Astrocyte (in vitro differentiated cells and primary cell): ENCODE measurements at places on chromosomes 12 and 14.
A peak's percentile ranks its signal among the peaks of the same experiment; 100 is the strongest.

DNA sequence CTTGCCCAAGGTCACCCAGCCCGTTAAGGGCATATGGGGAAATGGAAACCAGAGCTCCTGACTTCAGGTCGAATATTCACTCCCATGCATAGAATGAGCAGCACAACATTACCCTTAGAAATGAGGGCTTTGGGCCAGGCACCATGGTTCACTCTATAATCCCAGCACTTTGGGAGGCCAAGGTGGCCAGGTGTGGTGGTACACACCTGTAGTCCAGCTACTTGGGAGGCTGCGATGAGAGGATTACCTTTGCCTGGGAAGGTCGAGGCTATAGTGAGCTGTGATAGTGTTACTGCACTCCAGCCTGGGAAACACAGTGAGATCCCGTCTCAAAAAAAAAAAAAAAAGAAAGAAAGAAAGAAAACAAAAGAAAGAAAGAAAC is 341.0 kb upstream of the TMPO start:
- H3K36me3 ChIP-seq: no peaks in the 10 kb centered on the region
- no peaks in the 10 kb centered on the region for H3K27me3 ChIP-seq
- H3K27ac ChIP-seq: no peak overlapping the region
- no peak for DNase-seq
- H3K4me3 ChIP-seq: no peak overlapping the region
- H3K4me1 ChIP-seq: no peaks in the 10 kb centered on the region

- no peak for DNase-seq
- H3K27me3 ChIP-seq: no peaks in the 10 kb centered on the region
- H3K27ac ChIP-seq: no peak overlapping the region
- H3K4me1 ChIP-seq: no peaks in the 10 kb centered on the region
- H3K4me3 ChIP-seq: no peak overlapping the region
Observed at GRCh38 chr14:71105177-71105576, 197.9 kb downstream of the PCNX1 start.

DNA sequence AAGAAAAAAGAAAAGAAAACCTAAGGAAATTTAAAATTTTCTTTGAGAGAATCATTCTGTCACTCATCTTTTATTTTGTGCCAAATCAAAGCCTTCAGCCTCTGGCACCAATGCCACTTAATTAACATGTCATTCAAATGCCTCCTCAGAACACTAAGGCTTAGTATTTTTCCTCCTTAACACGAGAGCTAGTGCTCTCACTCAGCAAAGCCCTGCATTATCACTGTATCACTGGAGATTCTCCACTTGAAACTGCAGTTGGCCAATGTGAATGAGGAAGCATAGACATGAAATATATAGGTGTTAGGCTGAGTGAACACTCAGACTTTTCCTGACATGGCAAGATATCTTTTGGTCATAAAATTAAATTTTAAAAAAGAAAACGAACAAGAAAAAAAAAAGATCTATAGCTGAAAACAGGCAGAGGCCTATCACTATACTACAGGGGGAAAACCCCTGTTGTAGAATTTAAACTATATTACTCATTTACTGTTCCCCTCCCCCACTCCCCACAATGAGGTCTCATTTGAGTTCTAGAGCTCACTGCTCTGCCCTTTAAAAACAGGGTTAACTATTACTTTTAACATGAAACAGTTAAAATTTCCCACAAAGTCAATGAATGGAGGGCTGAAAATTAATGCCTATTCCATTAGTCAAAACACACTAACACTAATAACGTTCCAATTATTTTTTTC is 5.1 kb downstream of the MBIP start:
- no peaks in the 10 kb centered on the region for H3K27me3 ChIP-seq
- no peak overlapping the region for H3K27ac ChIP-seq
- no peak overlapping the region for H3K4me3 ChIP-seq
- no peak for DNase-seq
- H3K36me3 ChIP-seq: peaks cover 17% of the 10 kb centered on the region

- no peak overlapping the region for H3K4me3 ChIP-seq
- H3K36me3 ChIP-seq: no peaks in the 10 kb centered on the region
- H3K4me1 ChIP-seq: no peaks in the 10 kb centered on the region
- DNase-seq: peak; percentile 7
- H3K27me3 ChIP-seq: peaks cover 2% of the 10 kb centered on the region
Observed at GRCh38 chr12:15495746-15496145, 173.4 kb downstream of the PTPRO start.

DNA sequence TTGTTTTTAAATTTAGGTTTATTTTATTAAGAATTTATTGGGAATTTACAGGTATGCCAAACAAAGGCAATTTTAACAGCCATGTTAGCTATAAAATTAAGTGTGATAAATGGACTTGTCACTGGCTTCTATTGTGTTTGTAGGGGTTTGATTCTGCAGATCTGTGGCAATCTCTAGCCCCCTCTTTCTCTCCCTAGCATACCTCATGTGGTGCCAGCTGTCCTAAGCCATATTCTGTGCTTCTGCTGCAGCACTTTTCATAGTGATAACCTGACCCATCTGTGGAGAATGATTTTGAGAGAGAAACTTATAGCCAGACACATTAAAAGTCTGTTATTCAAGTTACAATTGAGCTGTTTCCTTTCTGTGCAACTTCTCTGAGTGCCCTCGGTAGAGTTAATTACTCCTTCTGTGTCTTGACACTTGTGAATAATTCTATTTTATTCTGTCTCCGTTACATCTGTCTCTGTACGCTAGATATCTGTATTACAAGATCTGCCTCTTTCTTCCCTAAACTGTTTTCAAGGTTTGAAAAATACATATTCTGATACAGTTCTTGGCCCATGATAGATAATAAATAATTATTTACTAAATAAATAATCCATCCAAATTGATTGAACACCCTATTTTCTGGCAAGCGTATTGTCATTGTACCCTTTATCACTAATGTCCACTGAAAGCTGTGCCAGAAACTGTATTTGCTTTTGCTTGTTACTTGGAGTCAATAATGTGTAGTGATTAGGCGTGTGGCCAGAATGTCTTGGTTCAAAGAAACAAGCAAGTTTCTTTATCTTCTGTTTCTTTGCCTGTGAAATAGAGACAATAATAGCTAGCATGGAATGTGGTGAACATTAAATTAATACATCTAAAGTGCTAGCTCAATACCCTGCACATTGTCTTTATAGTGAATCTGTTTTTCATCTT is 40.0 kb downstream of the FRS2 start:
- no peak overlapping the region for H3K4me3 ChIP-seq
- no peaks in the 10 kb centered on the region for H3K36me3 ChIP-seq
- peaks cover 43% of the 10 kb centered on the region for H3K4me1 ChIP-seq
- no peak for DNase-seq
- H3K27me3 ChIP-seq: no peaks in the 10 kb centered on the region

GRCh38 chr14:103808403-103809001 is 38.9 kb downstream of the PPP1R13B start:
- H3K27ac ChIP-seq: no peak overlapping the region
- H3K36me3 ChIP-seq: no peaks in the 10 kb centered on the region
- no peaks in the 10 kb centered on the region for H3K27me3 ChIP-seq
- no peaks in the 10 kb centered on the region for H3K4me1 ChIP-seq
- peak; percentile 44 for DNase-seq

DNA sequence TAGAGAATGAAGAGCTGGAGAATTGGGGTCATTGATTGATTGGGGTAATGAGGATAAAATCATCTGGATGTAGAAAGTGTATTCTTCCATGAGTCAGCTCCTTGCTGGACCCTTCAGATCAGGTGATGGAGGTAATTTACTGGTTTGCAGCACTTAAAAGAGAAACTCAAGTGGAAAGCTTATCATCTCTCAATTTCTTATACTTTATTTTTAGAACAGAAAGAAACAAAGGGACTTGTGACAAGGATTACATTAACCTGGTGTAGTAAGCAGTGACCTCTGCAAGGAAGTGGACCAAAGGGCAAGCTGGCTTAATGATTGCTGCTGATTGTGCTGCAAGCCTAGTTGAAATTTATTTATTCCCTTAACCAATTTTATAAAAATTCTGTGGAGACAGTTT is 405.0 kb downstream of the TRHDE start:
- no peak overlapping the region for H3K27ac ChIP-seq
- DNase-seq: no peak
- no peaks in the 10 kb centered on the region for H3K4me1 ChIP-seq
- H3K36me3 ChIP-seq: no peaks in the 10 kb centered on the region

GRCh38 chr12:87085286-87085685 is 829.1 kb upstream of the MGAT4C start:
- no peaks in the 10 kb centered on the region for H3K4me1 ChIP-seq
- H3K4me3 ChIP-seq: no peak overlapping the region
- H3K27ac ChIP-seq: no peak overlapping the region

GRCh38 chr12:106976668-106977067 is 10.3 kb downstream of the MTERF2 start:
- peaks cover 41% of the 10 kb centered on the region for H3K4me1 ChIP-seq
- peaks cover 15% of the 10 kb centered on the region for H3K36me3 ChIP-seq
- DNase-seq: no peak
- H3K27ac ChIP-seq: peak overlapping the region; percentile 11
- H3K4me3 ChIP-seq: no peak overlapping the region
- no peaks in the 10 kb centered on the region for H3K27me3 ChIP-seq

DNA sequence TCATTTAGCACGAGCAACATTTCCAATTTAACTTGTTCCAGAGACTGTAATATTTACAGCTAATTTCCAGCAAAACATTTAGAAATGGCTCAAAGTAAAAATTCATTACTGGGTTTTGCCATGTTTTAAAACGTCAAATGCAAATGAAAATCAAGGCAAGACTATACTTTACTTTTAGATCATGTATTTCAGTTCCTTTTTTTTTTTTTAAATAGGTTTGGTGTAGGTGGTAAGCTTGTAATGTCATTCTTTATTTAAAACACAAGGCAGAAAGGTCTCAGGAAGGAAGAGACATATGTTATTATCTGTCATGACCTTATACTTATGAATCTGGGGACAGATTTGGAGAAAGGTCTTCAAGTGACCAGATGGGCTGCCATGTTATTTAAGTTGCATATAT is 54.1 kb downstream of the GRIP1 start:
- no peaks in the 10 kb centered on the region for H3K36me3 ChIP-seq
- DNase-seq: no peak
- H3K27ac ChIP-seq: no peak overlapping the region
- H3K4me3 ChIP-seq: no peak overlapping the region

DNA sequence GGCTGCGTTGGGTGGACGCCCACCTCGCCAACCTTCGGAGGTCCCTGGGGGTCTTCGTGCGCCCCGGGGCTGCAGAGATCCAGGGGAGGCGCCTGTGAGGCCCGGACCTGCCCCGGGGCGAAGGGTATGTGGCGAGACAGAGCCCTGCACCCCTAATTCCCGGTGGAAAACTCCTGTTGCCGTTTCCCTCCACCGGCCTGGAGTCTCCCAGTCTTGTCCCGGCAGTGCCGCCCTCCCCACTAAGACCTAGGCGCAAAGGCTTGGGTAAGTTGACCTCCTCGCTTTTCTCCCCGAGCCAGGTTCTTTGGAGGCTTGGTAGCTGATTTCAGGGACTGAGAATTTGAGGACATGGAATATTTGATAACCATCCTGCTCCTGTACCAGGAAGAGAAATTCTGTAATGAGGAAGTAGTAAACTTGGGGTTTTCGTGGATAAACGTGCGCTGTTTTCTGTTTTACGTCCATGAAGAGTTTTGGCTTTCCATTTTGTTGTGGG is 530 bp downstream of the APAF1 start:
- no peaks in the 10 kb centered on the region for H3K4me1 ChIP-seq
- peak overlapping the region; percentile 94 for H3K4me3 ChIP-seq
- peaks cover 23% of the 10 kb centered on the region for H3K36me3 ChIP-seq
- H3K27ac ChIP-seq: peak overlapping the region; percentile 93
- no peaks in the 10 kb centered on the region for H3K27me3 ChIP-seq
- DNase-seq: no peak

- DNase-seq: peak; percentile 75
- H3K27me3 ChIP-seq: no peaks in the 10 kb centered on the region
- no peak overlapping the region for H3K27ac ChIP-seq
- no peak overlapping the region for H3K4me3 ChIP-seq
Observed at GRCh38 chr12:124906606-124907261, 7.7 kb downstream of the UBC start.

- H3K27me3 ChIP-seq: no peaks in the 10 kb centered on the region
- H3K4me1 ChIP-seq: no peaks in the 10 kb centered on the region
- H3K4me3 ChIP-seq: no peak overlapping the region
- H3K36me3 ChIP-seq: no peaks in the 10 kb centered on the region
- no peak overlapping the region for H3K27ac ChIP-seq
Observed at GRCh38 chr14:98803196-98803595, 468.8 kb downstream of the BCL11B start.

- H3K36me3 ChIP-seq: peaks cover 4% of the 10 kb centered on the region
- no peak for DNase-seq
- H3K27me3 ChIP-seq: no peaks in the 10 kb centered on the region
Observed at GRCh38 chr12:78149459-78149858, 318.8 kb downstream of the NAV3 start.

DNA sequence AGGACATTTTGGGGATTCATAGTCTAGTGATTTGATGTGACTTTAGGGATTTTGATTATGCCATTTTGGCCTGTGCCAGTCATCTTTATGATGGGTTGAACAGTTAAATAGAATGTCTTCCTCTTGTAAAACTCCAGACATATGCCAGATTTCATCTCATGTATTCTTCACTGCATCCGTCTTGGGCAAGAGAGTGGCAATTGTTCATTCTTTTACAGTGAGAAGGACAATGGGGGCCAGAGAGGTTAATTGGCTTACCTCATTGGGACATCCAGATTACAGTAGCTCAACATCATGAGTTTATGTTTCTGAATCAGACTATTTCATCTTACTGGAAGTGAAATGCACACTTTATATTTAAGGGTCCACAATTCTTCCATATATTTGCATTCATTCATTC is 108.2 kb upstream of the SLC38A2 start:
- H3K4me1 ChIP-seq: no peaks in the 10 kb centered on the region
- H3K36me3 ChIP-seq: no peaks in the 10 kb centered on the region
- no peak overlapping the region for H3K4me3 ChIP-seq
- no peak for DNase-seq
- no peak overlapping the region for H3K27ac ChIP-seq

- no peak for DNase-seq
- no peaks in the 10 kb centered on the region for H3K4me1 ChIP-seq
- no peaks in the 10 kb centered on the region for H3K36me3 ChIP-seq
- no peaks in the 10 kb centered on the region for H3K27me3 ChIP-seq
- no peak overlapping the region for H3K4me3 ChIP-seq
- no peak overlapping the region for H3K27ac ChIP-seq
Observed at GRCh38 chr12:72219937-72220336, 52.2 kb upstream of the TRHDE start.

DNA sequence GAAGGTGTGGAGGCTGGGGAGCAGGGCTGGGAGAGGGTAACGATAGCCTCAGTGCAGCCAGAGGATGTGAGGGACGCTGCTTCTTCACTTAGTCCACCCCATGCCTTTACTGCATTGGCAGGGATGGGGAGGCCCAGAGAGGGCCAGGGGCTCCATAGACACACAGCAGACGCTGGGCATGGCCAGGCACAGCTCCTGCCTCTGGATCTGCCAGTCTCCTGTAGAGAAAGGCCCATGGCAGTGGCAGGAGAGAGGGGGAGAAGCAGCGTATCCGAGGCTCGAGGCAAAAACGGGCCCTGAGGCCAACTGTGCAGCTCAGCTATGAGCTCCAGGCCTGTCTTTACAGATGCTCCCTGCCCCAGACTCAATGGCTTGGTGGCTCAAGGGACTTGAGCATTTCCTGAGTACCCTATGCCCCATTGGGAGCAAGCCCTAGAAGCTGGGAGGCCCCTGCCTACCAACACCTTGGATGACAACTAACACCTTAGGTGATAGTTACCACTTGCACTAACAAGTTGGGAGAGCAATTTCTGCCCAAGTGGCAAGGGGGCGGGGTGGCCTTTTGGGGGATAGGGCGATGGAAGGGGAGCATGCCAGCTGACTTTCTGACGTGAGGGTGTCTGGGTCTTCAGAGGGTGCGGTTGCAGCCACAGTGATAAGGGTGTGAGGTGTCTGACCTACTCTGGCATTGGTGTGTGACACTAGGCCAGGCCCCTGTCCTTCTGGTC is 5.0 kb upstream of the LBHD2 start:
- no peaks in the 10 kb centered on the region for H3K36me3 ChIP-seq
- peaks cover 5% of the 10 kb centered on the region for H3K27me3 ChIP-seq
- DNase-seq: no peak
- H3K4me1 ChIP-seq: no peaks in the 10 kb centered on the region
- H3K4me3 ChIP-seq: no peak overlapping the region
